Fibroblast of skin of left biceps (primary cell): ENCODE measurements at places on chromosomes 16 and 17.

DNA sequence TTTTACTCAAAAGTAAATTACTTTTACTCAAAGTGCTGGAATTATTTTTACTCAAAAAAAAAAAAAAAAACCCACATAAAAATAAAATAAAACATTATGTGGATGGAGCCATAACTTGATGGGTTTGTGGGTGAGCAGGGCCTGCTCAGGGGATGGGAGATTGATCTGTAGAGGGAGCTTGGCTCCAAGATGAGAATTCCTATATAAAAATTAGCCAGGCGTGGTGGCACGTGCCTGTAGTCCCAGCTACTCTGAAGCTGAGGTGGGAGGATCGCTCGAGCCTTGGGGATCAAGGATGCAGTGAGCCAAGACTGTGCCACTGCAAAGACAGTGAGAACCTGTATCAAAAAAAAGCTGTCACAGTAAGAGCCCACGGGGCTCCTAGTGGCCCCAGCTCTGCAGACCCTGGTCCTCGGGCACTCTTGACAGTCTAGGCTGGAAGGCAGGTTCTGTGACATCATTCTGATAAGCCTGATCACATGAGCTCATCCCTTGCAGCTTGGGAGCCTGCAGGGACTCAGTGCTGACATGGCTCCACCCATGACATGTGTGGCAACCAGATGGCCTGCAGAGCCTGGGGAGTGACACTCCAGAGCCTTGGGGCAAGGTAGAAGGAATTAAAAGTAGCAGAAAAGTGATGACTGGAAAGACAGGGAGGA is 42.5 kb downstream of the ST3GAL2 start:
- DNase-seq: no peak

DNA sequence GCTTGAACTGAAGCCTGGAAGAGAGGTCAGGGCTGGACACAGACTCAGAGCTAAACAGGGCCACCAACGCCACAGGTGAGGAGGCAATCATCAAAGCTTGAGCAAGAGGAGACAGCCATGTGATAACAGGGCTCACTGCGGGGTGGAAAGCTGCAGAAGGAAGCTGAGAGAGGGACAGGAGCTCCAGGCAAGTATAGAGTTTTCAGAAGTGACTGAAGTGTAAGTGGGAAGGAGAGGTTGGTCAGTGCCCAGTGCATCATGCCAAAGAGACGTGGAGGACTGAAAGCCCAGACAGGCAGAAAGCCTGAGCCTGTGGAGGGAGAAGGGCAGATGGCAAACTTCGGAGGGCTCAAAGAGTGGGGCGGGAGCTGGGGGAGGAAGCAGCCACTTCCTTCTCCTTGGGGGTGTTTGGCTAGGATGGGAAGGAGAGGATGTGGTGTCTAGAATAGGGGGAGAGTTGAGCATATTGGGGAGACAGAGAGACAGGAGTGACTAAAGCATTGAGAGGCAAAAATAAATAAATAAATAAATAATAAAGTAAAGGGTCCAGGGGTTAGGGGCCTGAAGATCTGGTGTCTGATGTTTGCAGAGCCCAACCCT is 2.6 kb downstream of the KIFC3 start:
- no peak for DNase-seq

DNA sequence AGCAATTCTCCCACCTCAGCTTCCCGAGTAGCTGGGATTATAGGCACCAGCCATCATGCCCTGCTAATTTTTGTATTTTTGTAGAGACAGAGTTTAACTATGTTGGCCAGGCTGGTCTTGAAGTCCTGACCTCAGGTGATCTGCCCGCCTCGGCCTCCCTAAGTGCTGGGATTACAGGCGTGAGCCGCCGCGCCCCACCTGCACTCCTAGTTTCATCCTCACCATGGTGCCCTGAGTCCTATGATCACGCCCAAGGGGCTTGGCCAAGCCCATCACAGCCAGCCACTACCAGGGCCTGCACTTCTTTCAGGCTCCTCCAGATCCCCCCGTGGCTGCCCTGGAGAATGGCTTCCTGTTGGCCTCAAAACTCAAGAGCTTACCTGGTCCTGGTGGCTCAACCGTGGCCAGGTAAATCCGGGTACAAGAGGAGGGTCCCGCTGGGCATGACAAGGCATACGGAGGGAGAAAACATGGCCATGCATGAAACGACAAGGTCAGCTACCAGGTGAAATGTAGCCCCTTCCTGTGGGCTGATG is 20.4 kb upstream of the TFAP4 start:
- no peak for DNase-seq

DNA sequence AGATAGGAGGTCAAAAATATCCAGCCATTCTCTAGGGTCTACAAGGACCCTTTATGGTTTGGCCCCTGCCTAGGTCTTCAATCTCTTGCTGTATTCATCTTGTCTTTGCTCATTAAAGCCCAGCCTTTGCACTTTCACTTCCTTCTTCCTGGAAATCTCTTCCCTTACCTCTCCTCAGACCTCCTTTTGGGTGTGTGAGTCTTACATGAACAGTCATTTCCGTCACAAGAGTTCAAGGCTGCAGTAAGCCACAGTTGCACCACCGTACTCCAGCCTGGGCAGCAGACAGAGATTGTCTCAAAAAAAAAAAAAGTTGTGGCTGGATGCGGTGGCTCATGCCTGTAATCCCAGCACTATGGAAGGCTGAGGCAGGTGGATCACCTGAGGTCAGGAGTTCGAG is 6.0 kb upstream of the ATP1B2 start:
- DNase-seq: no peak

DNA sequence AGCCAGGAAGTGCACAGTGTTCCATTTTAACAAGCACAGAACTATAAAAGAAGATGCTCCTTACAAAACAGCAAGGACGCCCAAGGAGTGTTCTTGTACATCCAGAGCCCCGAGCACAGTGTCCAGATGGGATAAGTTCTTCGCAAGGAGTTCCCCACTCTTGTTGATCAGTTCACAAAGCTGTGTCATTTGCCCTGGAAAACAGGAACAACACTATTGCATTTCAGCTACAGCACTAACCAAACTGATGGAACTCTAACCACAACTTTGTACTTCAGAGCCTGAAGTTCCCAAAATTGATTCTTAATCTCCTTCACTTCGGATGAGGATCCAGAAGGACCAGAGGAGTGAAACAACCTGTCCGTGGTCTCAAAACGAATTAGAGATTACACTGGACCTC is 5.1 kb downstream of the COPS3 start:
- DNase-seq: no peak

DNA sequence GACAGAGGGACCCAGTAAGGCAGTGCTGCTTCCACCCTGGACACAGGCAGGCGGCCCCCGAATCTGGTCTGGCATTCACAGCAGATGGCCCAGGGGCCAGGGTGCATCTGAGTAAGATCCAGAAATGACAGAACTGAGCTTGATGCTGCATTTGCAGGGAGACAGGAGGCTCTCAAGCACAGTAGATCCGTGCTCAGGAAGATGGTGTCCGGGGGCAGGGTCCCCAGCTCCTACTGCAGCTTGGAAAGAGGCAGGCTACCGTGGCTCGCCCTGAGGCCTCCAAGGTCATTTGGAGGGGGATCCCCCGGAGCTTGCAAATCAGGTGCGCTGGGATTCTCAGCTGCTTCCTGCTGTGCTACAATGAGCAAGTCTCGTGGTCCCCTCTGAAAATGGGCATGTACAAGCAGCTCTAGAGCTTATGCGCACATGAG is 2.2 kb downstream of the C16orf95 start:
- DNase-seq: no peak

DNA sequence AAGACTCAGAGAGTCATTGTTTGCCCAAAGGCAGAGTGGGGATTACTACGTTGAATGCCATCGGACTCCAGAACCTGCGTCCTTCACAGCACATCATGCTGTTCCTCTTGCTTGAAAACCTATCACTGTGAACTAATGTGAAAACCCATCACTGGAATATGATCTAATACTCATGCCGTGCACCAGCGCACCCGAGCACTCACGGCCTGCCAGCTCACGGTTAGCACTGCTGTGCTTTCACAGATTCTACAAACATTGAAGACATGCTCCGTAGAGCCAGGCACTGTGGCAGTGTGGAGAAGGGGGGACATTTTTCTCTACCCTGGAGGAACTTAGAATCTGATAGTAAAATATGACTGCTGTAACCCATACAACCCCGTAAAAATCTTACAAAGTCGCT is 350.4 kb downstream of the C16orf95 start:
- DNase-seq: no peak

DNA sequence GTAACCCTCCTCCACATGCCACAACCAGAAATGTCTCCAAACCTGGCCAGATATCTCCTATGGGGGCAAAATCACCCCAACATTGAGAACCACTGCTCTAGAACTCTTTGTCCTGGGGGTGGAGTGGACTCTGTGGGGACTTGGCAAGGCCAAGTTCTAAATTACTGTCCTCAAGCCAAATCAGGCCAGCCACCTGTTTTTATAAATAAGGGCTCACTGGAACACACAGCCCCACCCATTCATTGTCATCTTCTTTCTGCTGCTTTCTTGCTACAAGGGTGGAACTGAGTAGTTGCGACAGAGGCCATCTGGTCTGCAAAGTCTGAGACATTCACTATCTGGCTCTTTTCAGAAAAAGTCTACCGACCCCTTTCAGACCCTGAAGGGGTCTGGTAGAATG is 26.8 kb upstream of the TMEM220 start:
- DNase-seq: no peak

GRCh38 chr17:77163001-77163400 is 22.2 kb downstream of the SEC14L1 start:
- DNase-seq: no peak

GRCh38 chr16:3152027-3152276 is 17.1 kb downstream of the ZNF213 start:
- DNase-seq: no peak

GRCh38 chr17:28763137-28763799 is 19.5 kb downstream of the TRAF4 start:
- DNase-seq: no peak
